Anterior cingulate cortex (tissue), 58 donors: ENCODE measurements at places on chromosomes 12 and 14.

DNA sequence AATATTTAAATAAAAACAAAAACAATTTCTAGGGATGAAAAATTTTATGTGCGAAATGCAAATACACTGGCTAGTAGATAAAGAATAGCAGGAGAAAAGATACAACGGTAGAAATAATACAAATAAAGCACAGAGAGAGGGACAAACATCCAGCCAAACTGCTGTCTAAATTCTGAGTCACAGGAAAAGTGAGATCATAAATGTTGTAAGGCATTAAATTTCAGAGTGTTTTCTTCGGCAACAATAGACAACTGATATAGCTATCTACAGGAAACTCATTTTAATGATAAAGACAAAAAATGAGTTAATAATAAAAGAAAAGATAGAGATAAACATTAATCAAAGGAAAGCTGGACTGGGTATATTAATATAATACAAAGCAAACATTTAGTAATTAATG, 122.2 kb downstream of the NTS start:
- no peak for DNase-seq

GRCh38 chr14:54572316-54572715, 5.4 kb downstream of the SAMD4A start:
- DNase-seq = no peak

- no peak for DNase-seq
These were observed 119.2 kb downstream of the AACS start for GRCh38 chr12:125184213-125184967.

DNA sequence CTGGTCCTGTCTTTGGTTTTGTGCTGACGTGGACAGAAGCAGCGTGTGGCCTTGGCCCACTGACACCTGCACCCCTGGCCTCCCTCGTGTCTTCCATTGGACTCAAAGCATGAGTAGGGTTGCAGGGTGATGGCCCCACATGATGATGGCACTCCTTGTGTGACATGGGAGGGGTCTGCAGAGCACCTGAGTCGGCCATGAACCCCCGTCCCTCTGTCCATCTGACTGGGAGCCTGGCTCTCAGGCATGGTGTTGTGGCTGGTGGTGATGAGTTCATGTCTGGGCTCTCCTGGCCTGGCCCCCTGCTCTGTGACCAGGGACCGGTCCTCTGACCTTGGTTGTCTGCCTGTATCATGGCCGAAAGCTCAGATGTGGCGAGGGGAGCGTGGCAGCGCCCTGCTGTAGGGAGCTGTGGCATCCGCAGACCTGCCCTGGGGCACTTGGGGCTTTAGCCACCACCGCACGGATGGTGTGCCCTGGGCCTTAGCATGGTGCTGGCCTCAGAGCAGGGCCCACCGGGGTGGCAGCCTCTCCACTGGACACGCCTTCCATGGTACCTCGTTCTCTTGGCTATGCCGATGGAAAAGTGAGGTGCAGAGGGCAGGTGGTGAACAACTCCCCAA, 16.7 kb downstream of the ULK1 start:
- DNase-seq = no peak

GRCh38 chr12:89504560-89505346, 19.8 kb downstream of the GALNT4 start:
- no peak for DNase-seq

GRCh38 chr12:41967668-41968500, 176.8 kb downstream of the GXYLT1 start:
- DNase-seq = no peak

DNA sequence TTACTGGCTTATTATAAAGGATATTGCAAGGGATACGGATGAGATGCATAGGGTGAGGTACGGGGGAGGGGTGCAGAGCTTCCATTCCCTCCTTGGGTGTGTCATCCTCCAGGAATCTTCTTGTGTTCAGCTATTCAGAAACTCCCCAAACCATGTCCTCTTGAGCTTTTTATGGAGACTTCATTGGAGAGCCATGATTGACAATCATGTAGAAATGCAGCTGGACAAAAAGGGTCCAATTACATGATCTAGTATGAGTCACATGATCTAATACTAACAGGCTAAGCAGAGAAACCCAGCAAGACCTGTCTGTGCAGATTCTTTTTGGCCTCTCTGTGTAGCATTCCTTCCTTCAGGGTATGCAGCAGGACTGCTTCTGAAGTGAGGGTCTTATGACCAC, 23.9 kb upstream of the FLVCR2 start:
- DNase-seq = no peak
